ENCODE measurements at places on chromosomes 12 and 14.

DNA sequence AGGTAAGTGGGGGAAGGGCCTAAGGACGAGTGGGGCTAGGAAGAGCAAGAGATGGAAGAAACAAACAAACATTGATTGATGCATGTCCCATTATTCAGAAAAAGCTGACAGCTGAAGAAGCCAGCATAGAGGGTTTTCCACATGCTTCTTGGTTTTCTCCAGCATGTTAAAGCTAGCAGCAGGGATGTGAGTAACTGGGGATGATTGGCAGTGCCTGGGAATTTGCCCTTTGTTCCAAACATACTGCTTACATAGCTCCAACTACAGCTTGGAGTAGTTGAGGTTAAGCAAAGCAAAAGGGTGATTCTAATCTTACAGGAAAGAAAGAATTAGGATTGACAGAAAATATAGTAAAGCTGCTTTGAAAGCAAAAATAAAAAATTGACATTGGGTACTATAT, 68.0 kb upstream of the IFNG-AS1 start:
- no peak for DNase-seq

GRCh38 chr14:33349871-33350270, 411.2 kb downstream of the NPAS3 start:
- peak; percentile 74 for DNase-seq

- no peak for DNase-seq
Measured at GRCh38 chr12:8446642-8447547, 8.9 kb upstream of the CLEC6A start.

DNA sequence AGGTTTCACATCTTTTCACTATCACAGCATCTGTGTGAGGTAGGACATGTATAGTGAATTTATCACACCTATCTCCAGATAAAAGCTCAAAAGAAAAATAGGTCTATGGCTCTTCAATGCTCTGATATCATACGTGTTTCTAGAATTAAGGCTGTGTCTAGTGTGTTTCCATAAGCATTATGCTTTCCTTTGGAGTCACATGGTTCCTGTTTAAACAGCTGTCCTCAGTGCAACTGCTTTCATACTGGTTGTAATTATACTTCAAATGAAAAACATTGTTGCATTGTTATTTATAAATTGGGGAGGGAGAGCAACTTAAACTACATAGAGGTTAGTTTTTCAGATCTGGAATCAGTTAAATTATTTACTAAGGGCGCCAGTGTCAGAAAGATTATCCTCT, 151.6 kb downstream of the SYT1 start:
- DNase-seq = peak; percentile 98

- no peak for DNase-seq
Measured at GRCh38 chr14:31902945-31903646, 174.0 kb upstream of the ARHGAP5 start.

- DNase-seq = no peak
Measured at GRCh38 chr14:35385042-35385839, 19.3 kb downstream of the NFKBIA start.

DNA sequence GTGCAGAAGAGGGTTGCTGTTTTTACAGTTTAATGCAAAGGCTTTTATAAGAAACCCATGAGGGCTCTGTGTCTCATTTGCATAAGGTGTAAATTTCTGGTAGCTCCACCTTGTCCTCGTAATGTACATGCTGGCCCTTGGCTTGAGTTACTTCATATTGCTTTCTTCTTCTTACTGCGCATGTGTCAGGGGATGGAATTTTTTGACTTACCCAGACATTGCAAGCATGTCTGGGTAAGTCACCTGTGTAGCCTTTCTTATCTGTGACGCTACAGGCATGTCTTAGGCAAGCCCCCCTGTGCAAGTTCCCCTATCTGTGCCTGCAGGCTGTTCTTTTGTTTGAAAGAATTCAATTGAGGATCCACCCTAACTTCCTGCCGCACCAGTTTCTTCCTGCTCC, 274.2 kb downstream of the ETNK1 start:
- DNase-seq = no peak

- no peak for DNase-seq
Measured at GRCh38 chr12:62270872-62271271, 10.7 kb downstream of the USP15 start.

Measured in NCI-H748 treated with DMSO at 0.1 percent for 48 hours (cell line).